ENCODE measurements at places on chromosomes 5 and 9.

- no peak for DNase-seq
Observed at GRCh38 chr9:130938652-130939404, at the start of gene FIBCD1. Gene FIBCD1 (minus strand): TSS chr9:130939247. CDS start chr9:130938607, 640 bp downstream.

- no peak for DNase-seq
Observed at GRCh38 chr5:75951158-75951557, 132.0 kb upstream of the SV2C start.

- peak; percentile 6 for DNase-seq
Observed at GRCh38 chr5:36696059-36696673, 89.8 kb downstream of the SLC1A3 start.

GRCh38 chr9:114017741-114018715 is 60.1 kb downstream of the AMBP start:
- no peak for DNase-seq

DNA sequence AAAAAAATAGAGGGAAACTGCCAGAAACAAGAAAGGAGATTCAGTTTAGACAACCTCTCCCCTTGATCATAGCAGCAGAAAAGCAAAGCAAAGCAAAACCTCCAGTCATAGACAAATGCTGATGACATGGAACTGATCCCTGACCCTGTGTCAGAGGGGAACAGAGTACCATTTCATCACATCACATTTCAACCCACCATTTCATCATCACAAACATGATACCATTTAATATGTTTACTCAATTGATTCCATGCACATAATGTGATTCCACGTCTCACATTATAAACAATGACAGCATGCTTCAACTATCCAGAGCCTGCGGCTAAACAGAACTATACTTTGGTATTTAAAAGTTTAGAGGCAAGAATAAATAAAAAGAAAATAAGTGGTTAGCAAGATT is 28.7 kb upstream of the ACOT12 start:
- DNase-seq: no peak

DNA sequence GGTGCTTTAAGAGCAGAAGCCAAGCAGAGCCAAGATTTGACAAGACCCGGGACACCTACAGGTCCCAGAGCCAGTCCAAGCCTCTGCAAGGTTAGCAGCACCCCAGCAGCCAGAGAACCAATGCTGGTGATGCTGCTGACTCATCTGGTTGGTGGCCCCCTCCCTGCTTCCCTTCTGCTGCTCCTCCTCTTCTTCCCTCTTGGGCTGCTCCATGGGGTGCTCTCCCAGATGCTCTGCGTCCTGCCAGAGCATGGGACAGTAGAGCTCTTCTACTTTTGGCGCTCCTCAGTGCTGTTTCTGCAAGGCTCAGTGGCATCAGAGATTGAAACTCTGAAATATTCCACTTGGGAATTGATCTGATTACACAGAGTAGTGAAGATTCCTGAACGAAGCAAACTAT is 76.1 kb upstream of the SAP30L start:
- DNase-seq: no peak

GRCh38 chr5:147234239-147234824 is 494 bp upstream of the STK32A start:
- DNase-seq: no peak

DNA sequence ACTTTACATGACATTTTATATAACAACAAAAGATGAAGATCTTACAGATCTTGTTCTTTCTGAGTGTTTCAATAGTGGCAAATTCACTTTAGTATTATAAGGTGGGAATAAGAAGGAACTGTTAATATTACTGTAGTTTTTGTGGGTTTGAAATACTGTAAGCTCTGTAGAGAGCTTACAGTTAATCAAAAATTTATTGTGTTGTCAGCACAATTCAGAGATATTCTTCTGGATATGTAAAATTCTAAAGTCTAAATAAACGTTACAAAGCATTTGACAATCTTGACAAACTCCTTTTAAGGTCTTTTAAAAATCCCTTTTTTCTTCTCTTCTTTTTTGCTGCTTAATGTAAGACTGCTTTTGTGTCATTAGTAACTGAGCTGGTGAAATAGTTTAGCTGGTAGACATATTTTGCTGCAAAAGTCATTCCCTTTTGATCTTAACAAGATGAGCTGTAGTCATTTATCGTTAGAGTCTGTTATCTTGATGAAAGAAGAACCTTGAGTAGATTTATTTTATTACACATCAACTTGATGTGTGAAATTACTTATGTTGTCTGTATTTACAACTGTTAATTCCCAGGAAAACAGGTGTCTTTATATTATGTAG is 186.0 kb downstream of the WDR70 start:
- DNase-seq: no peak

GRCh38 chr5:2187687-2188086 is 305.0 kb upstream of the IRX4 start:
- DNase-seq: no peak
